ENCODE measurements at places on chromosomes 3 and 15.
A peak's percentile ranks its signal among the peaks of the same experiment; 100 is the strongest.

GRCh38 chr3:15295506-15295905 lies 36.9 kb downstream of the SH3BP5 start:
- DNase-seq: no peak

DNA sequence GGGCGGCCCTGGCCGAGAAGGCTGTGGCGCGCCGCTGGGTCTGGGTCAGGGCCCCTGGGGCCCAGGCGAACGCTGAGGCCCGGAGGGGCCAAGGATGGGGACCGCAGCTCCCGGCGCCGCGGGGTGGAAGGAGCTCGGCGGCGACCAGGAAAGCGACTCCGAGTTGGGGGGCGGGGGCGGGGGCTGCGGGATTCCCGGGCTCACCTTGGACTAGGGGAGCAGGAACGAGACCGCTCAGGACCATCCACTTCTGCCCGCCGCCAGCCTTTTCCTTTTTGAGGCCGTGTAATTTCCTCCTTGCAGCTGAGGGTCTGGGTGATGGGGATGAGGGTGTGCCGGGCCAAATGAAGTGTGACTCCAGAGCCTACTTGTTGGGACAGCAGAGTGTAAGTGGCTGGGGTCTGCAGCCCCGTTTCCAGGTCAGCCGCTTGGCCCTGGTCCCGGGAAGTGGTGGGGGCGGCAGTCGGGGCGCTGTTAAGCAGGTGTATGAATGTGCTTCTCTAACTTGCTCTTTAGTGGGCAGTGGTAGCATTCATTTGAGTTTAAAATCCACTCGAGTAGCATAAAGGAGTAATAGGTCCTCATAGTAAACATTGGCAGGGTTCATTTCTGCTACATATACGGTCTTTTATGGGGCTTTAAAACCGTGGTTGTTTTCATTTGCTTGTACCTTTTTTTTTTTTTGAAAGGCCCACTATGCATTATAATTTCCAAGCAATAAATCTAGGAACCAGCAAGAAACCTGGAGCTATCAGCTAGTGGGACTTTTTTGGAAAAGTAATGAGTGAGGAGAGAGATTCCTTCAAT lies 717 bp downstream of the PXK start:
- no peak for DNase-seq

GRCh38 chr3:184570489-184570888 lies 8.9 kb downstream of the EPHB3 start:
- no peak for DNase-seq

DNA sequence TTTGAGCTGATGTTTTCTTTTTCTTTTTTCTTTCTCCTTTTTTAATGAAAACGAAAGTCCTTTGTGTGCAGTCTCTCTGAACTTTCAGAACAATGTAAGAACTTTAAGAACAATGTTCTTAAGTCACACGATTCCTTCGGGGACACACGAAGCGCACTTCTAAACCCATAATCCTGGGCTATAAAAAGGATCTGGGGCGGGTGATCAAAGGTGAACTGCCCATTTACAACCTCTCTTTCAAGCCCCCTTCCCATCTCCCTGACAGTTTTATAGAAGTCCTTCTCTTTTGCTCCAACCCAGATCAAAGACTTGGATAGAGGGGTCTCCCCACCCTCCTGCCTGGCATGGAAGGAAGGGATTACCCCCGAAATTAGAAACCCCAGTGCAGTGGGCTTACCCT lies 126.8 kb downstream of the BDH1 start:
- no peak for DNase-seq

DNA sequence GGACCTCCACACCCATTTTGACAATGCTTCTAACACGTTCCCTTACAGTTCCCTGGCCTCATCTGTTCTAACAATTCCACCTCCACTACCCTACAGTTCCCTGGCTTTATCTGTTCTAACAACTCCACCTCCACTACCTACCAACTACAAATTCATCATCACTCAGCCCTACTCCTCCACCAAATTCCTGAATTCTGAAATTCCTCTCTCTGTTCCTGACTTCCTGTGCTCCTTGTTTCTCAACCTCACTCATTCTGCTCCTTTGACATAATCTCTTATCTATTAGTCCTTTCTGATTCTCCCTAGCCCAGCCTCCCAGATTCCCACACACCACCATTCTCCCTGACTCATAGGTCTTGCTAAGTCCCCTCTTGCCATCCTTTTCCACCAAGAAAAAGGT lies 22.5 kb downstream of the UPK1B start:
- DNase-seq: no peak

DNA sequence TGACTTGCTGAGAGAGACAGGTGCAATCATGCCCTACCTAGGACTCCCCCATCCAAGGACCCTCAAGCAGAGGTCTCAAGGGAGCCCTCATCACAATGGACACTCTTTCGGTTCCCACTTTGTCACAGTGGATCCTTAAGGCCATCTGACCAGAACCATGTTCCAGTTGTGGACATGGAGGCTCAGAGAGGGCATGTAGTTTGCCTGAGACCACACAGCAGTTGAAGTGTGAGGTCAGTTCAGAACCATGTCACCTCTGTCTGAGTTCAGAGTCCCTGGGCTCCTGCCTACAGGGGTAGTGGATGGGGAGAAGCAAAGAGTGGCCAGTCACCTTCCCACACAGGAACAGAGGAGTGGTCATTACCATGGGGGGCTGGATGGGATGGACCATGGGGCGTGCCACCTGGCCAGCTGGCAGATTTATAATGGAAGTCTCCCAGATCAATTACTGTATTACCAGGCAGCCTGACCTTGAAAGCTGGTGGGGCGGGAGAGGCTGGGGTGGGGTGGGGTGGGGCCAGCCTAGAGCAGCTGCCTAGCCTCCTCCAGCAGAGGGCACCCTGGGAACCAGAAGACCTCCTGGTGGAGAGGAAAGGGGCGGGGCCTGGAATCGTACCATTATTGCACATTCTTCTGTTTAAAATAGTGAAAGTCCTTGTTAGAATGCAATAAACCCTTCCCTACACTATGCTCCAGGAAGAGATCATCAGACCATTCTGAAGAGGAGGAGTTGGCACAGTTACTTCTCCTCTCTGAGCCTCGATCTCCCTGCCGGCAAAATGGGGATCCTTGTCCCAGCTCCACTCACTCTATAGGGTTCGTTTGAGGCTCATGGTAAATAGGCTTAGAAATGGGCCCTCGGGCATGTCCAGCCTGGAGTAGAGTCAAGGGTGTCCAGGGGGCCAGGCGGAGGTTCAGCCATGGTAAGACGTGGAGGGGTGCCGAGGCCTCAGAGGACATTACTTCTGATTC lies 26.9 kb upstream of the LINGO1 start:
- no peak for DNase-seq

- DNase-seq: peak; percentile 15
Observed at GRCh38 chr3:14633819-14634424, 17.6 kb upstream of the CCDC174 start.

DNA sequence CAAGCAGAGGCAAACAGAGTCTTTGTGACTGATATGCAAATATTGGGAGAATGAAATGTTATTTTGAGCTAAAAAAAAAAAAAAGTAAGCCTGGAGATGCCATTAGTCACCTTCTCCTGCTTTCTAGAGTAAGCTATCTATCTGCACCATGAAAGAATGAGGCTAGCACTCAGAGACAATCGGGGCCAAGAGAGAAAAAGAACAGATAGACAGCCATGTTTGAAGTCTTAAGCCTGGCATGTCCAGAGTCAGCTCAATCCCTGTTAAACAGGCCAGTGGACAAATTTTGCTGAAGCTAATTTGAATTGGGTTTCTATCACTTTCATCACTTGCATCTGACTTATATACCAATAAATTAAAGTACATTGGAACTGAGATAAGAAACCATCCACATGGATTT lies 204.4 kb downstream of the SLC9A9 start:
- no peak for DNase-seq

GRCh38 chr3:100400419-100400779 lies 490 bp downstream of the TOMM70 start:
- peak; percentile 16 for DNase-seq

DNA sequence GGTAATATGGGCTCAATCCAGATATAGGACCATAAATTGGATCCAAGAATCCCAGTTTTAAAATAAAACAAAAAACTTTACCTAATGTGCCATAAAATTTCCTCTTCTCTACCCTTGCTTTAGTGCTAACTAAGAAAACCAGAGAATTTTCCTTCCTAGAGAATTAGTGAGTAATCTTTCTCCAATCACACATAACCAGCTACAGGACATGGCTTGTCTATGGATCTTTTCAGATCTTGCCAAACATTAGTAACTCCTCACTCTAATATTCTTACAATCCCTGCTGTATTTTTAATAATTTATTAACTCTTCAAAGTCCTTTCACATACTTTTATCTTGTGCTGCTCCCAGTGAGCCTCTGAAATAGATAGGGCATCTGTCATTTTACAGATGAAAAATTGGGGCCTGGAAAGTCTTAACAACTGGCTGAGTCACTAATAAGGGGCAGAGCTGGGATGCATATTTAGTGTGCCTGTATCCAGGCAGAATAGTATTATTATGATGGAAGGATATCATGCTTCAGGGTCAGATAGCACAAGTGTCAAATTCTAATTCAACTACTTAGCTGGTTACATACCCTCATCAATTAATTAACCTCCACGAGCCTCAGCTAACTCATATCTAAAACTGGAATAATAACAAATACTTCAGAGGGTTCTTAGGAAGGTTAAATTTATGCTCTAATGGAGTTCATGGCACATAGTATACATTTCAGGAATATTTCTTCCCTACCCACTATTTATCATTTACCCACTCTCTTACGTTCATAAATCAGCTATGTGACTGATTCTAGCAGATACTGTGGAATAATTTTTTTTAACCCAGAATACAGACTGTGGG lies 5.6 kb downstream of the ZBED2 start:
- DNase-seq: no peak

GRCh38 chr3:114155370-114155821 lies 23.5 kb downstream of the DRD3 start:
- DNase-seq: no peak

GRCh38 chr3:25335356-25335755 lies 92.7 kb upstream of the RARB start:
- DNase-seq: no peak

DNA sequence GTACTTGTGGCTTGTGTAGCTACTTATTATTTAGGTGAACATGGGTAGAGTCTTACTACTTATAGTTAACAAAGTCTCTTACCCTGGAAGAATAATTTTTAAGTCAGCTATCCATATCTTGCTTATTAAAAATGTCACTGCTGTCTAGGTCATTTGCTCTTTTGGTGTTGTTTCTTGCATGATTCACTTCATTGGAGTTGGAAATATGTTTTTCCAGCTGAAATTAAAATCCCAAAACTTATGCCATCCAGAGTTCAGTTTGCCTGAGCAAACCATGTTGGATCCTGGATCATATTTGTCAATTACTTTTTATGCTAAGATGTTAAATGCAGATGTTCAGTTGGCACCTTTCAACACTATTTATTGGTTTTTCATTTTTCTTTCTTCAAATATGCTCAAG lies 421.0 kb upstream of the RBMS3 start:
- no peak for DNase-seq

DNA sequence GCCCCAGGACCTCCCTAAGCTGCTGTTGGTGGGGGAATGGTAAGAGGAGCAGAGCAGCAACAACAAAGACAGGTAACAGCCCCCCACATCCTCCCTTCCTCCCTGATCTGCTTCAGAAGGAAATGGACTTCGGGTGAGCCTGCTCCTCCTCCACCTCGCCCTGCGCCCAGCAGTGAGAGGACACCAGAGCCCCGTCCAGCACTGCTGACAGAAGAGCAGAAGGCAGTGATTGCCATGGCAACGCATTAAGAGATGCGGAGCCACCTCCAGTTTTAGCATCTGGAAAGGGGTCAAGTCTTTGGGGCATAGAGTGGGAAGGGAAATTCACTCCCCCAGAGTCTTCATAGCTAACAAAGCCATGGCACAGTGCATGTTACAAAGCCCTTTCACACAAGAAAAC lies 77.6 kb upstream of the HRH1 start:
- DNase-seq: no peak

GRCh38 chr15:34161329-34161963 lies 48.5 kb downstream of the KATNBL1 start:
- no peak for DNase-seq

DNA sequence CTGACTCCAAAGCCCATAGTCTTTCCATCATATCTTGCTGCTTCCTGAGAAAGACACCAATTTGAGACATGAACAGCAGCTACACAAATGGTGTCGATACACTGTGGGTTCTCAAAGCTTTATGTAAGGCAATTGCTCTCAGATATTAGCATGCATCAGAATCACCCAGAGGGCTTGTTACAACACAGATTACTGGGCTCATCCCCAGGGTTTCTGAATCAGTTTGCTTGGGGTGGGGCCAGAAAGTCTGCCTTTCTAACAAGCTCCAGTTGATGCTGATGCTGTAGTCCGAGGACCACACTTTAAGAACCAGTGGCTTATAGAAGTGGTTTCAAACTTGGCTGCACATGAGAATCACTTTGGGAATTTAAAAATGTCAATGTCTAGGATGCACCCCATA lies 86.5 kb downstream of the SEMA6D start:
- DNase-seq: no peak

DNA sequence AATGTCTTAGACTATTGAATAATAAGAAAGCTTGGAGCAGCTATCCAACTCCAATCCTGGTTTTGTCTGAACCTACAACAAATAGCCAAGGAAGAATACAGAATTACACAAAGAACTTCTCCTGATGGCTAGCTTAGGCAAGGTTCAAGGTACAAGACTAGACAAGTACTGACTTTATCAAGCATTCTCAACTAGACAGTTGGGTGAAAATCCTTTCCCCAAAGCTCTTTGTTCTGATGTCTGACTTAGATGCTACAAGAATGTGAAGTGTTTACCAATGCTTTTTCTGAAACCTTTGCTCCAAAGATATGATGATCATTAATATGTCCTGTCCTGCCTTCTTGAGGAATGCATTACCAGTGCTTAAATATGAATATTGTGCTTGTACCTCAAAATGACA lies 113.8 kb downstream of the ANXA2 start:
- DNase-seq: no peak

DNA sequence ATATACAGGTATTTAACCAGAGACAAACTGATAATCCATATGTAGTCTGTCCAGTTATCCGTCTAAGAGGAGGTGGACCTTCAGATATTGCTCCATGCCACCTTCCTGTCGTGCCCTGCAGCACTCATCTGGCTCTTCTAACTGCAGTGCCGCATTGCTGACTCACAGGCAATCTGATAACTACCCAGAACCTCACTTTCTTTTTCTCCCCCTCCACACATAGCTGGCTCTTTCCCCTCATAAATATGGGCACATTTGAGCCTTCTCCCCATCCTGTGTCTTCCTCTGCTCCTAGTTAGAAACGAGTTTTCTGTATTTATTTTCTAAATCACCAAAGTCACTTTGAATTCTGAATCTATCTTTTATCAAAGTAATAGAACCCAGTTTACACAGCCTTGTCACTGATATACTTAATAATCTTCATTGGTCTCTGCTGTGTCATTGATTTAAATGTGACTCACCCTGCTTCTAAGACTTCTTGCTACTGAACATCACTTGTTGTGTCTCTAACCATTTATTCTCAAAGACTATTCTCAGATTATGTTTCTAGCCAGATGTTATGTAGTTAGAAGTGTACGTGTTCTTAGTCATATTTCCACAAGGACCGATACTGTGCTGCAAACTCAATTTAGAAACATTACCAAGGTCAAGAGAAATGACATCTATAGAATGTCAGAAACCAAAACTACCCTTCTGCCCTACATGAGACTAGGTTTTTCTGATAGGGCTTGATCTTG lies 17.4 kb upstream of the KCNMB2 start:
- no peak for DNase-seq

- DNase-seq: no peak
Observed at GRCh38 chr3:116561529-116561928, 116.2 kb upstream of the LSAMP start.

GRCh38 chr3:154102225-154102624 lies 19.0 kb upstream of the ARHGEF26 start:
- DNase-seq: no peak

GRCh38 chr3:54324103-54324502 lies 201.8 kb downstream of the CACNA2D3 start:
- no peak for DNase-seq

GRCh38 chr3:38616111-38616510 lies 33.4 kb downstream of the SCN5A start:
- no peak for DNase-seq

Measured in stimulated activated CD4-positive, alpha-beta T cell treated with anti-CD3 and anti-CD28 coated beads, Interleukin-1b, Interleukin-23, amount 100 ng/mL, for 24 hours (primary cell).